ENCODE measurements at places on chromosomes 4 and X.

- peak; percentile 7 for DNase-seq
These were observed at the start of gene BGN for GRCh38 chrX:153494541-153495361. Gene BGN (plus strand): TSS chrX:153494980. CDS start chrX:153504632, 9,652 bp downstream.

- DNase-seq = no peak
These were observed 40.9 kb downstream of the KDM6A start for GRCh38 chrX:44913656-44914531.

DNA sequence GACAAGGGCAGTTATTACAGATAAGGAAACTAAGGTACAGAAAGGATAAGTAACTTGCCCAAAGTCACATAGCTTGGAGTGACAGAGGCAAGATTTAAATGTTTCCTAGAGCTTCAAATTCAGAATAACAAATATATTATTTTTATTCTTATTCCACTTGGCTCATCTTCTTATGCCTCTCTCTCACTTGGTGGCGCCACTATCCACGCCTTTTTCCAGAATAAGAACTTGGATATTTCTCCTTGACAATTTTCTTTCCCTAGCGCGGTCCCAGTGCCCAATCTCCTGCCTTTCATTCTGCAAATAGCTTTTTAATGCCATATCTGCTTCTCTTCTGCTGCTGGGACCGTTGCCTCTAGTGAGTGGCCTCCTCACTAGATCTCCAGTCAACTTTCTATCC lies 78.5 kb downstream of the MSN start:
- no peak for DNase-seq

GRCh38 chrX:132704769-132705168 lies 215.9 kb upstream of the MBNL3 start:
- no peak for DNase-seq

GRCh38 chr4:12975511-12975910 lies 508.6 kb downstream of the RAB28 start:
- no peak for DNase-seq

DNA sequence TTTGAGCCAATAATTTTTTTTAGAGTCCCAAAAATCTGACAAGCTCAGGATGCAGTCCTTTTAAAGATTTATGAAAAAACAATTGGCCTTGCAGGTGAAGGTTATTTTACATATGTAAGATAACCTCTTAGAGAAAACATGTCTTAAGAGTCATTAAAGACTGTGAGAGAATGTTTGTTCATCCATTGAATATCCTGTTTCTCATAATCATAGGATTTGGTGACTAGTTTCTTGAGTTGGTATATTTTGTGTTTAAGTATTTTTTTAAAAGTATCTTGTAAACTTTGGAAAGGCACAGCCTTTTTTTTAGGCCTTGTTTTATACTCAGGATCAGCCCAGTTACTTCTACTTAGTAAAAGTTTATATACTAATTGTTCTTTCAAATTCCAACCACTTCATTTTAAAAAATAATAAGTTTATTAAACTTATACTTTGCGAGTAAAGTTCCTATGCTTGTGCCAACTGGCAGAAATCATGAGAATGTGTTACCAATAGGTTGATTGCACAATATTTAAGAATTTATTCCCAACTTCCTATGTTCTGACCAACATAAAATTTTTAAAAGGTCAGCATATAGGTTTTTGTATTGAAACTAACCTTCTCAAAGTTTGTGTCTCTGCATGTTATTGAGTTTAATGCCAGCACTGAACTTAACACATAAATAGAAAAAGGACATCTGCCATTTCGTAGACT lies 40.0 kb upstream of the ARSJ start:
- no peak for DNase-seq

GRCh38 chr4:183966371-183966770 lies 61.3 kb downstream of the STOX2 start:
- no peak for DNase-seq

DNA sequence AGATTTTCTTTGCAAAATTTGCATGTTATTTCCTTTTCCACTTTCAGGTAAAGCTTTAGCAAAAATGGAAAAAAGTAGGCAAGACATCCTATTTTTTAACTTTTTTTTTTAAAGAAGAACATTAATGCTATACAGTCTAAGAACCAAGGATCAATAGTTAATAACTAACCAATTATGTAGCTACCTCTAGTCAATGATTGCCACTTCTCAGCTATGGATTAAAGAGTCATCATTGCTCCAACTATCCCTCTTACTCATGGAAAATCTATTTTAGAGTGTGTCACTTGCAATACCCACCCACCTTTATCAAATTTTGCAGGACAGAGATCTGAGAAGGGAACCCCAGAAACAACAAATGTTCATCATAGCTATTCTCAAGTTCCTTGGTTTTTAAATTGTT lies 223.1 kb downstream of the ANK2 start:
- no peak for DNase-seq

DNA sequence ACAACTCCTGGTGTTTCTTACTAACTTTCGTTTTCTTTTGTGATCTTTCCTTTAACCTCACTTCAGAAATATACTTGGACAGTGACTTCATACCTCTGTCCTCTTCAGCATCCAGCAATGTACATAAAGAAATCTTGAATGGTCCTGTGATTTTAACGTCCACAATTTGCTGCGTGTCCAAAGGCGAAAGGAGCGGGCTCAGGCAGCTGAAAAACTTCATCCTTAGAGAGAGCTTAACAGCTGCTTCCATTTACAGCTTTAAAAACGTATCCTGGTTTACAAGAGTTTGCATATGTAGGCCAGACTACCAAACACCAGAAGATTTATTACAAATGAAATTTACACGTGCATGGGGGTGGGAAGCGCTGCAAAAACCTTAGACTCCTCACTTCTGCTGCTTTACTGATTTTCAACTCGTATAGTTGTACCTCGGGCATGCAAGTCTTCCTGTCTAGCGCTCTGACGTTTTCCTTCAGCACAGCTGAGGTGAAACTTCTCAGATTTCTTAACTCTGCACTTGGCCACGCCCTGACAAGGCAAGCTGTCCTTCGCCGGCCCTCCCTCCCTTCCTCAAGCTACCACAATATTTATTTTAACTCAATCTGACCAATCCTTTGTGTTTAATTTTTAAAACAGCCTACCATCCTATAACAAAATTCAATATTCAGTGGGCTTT lies 406.4 kb downstream of the FAM47A start:
- no peak for DNase-seq

- peak; percentile 51 for DNase-seq
These were observed 18.8 kb downstream of the ATP1B4 start for GRCh38 chrX:120380699-120381098.

DNA sequence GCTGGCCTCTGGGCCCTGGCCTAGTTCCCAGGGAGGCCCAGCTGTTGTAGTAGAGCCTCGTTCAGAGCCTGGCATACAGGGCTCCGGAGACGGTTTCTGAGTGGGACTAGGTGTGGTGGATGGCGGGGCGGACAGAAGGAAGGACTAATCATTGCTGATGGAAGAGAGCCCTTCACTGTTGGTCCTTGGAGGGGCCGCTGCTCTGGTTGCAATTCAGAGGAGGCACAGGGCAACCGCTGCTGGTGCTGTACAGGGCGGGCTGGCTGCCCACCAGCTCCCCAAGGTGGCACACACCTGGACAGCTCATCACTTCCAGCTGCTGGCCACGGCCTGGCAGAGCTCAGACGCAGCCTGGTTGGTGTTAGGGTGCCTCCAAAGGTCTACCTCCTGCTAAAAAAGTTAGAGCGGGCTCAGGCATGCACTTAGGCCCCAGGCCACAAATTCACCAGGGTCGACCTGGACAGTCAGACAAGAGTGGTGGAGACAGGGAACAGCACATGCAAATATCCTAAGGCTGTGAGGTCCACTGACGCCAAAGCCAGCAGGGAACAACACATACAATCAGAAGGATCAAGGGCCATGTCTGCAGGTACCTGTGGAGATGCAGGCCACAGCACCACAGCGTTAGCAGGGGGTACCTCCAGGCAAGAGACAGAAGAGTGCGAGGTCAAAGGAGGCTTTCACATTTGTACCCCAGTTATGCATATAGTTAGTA lies 7.5 kb upstream of the RNF4 start:
- no peak for DNase-seq

GRCh38 chr4:158873795-158874401 lies 105.1 kb downstream of the FNIP2 start:
- peak; percentile 19 for DNase-seq

GRCh38 chrX:130097507-130098209 lies 12.6 kb downstream of the ELF4 start:
- peak; percentile 45 for DNase-seq

- DNase-seq = peak; percentile 58
These were observed 591 bp downstream of the PRPS1 start for GRCh38 chrX:107628662-107629539.

DNA sequence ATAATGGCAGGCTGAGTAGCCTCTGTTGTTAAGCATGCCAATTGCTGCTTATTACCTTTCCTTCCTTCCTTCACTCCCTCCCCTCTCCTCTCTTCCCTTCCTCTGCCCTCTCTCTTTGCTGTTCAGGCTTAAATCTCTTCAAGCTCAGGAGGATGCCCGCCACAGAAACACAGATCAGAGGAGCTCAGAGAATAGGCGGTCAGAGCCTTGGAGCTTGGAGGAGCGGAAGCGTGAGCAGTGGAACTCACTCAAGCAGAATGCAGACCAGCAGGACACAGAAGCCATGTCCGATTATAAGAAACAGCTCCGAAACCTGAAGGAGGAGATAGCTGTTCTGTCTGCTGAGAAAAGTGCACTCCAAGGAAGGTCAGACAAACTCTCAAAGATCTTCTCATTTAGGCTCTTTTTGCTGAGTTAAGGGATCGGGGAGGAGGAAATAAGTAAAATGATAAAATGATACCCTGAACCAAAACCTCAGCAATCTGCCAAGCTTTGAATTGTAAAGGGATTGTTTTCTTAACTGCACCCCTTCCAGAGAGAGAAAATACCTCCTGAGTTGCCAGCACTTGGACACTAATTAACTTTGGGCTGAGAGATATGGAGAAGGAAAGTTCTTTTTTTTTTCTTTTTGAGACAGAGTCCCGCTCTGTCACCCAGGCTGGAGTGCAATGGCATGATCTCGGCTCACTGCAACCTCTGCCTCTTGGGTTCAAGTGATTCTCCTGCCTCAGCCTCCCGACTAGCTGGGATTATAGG lies 20.9 kb downstream of the SPATA18 start:
- no peak for DNase-seq

DNA sequence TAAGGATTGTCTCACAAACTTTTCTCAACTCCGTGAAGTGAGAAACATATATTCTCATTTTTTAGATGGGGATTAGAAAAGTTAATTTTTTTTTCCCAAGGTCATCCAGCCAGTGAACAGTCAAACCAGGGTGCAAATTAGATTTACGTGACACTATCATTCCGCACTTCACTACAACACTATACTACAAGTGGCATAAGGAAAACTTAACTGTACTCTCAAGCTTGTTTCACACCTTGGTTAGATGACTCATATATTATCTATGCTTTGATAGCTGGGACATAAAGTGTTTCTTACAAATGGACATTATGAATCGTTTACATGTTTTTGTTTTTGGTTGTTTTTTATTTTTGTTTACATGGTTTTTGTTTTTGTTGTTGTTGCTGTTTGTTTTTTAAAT lies 525.7 kb downstream of the PPARGC1A start:
- DNase-seq = no peak

Data from CD4-positive, alpha-beta T cell treated with Interleukin-12 subunit alpha and Interleukin-12 subunit beta, for 1 hour (primary cell).